CD4-positive, alpha-beta T cell treated with Interleukin-15 for 4 hours (primary cell): ENCODE measurements at places on chromosomes 5 and 9.

GRCh38 chr5:77944757-77945340 lies 168.7 kb upstream of the TBCA start:
- no peak for DNase-seq

GRCh38 chr5:67182301-67182790 lies 14.3 kb downstream of the CD180 start:
- DNase-seq: no peak

GRCh38 chr5:133773247-133774202 lies 161.2 kb upstream of the FSTL4 start:
- no peak for DNase-seq

GRCh38 chr5:96657068-96657467 lies 5.1 kb upstream of the CAST start:
- DNase-seq: peak; percentile 76

GRCh38 chr9:130892477-130893304 lies 3.9 kb downstream of the QRFP start:
- DNase-seq: no peak

- DNase-seq: peak; percentile 64
These were observed 116.8 kb downstream of the RGS3 start for GRCh38 chr9:113580041-113580953.

GRCh38 chr5:156879665-156880285 lies 29.7 kb downstream of the PPP1R2B start:
- DNase-seq: no peak

DNA sequence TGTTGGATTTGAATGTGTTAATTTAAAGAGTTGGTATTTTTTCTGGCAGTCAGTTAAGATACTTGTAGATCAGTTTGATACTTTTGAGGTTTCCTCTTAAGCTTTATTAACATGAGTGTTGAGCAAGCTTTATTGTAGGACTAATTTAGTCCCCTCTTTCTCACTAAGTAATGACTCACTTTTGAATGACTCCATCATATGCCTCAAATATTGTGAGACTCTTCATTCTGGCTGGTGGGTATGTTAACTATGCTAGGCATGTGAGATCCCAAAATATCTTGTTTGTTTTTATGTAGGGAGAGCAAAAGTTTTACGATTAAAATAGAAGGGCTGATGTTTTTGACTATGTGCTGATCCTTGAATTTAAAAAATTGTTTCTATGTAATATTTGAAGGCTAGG lies 355.7 kb downstream of the IZUMO3 start:
- no peak for DNase-seq

DNA sequence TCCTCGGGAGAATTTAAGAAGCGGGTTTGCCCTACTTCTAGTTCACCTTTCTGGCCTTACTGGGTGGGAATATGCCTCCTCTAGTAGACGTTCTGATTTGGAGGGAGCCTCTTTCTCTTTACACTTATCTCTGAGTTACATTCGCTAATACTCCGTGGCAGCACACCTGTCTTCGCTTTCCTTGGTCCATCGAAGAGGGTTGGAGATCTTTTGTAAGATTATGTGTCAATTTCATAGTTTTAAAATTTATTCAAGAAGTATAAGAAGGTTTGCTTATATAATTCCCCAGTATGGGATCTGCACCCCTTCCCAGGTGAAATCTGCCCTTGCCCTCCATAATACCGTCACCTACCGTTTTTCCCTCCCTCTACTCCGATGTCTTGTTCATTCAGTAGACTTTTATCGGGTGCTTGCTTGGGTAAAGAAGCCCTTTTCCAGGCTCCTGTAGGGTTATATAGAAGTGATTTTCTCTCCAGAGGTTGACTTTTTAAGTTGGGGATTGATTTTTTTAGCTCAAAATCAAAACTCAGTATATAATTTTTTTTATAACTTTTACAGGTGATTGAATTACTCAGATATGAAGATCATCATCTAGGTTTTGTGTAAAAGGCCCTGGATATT lies 1.1 kb downstream of the GPBP1 start:
- DNase-seq: peak; percentile 22

DNA sequence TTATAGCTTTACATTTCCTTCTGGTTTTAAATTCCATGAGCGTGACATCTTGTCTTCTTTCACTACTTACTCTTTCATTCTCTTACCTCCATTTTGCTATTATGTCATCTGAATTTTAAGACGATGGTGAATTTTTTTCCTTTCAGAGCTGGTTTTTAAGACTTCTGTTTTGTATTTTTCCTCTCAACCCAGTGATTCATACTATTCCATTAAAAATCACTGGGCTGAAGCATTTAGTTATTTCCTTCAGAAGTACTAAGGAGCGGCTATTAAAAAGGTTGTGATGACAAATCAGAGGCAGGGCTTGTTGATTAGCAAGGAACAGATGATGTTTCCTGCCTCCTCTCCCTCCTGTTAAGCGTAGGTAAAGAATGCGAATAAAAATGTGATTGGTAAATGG lies 16.5 kb downstream of the AGXT2 start:
- DNase-seq: no peak

GRCh38 chr5:127650649-127651048 lies 1.8 kb downstream of the CTXN3 start:
- DNase-seq: no peak

GRCh38 chr5:77725616-77726015 lies 50.5 kb downstream of the TBCA start:
- no peak for DNase-seq

DNA sequence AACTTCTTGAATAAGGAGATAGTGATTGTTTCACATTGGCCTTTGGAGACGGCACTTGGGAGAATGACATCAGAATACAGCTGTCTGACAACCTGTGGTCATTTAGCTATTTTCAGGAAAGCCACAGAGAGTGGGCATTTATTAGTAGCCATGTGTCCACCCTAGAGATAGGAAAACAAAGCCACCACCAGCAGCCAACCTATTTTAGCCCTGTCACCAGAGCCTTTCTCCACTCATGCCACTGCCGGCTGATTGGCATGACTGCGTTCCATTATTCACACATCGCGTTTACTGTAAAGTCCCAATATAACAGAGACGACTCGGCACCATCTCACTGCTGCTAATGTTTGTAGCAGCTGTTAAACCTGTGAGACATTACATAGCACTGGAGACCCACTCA lies 330.1 kb downstream of the NDUFS4 start:
- DNase-seq: no peak

DNA sequence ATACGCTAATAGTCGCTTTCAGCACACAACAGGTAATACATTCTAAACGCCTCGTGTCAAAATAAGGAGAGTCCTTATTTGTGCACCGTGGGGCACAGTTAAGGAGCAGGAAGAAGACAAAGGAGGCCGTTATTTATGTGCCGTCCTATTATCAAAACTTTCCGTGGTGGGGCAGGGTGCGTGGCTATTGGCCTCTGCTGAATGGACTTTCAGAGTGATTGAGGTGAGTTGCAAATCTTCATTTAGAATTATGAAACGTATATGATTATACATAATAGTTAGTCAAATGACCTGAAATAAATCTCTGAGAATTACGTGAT lies 833 bp downstream of the C5orf24 start:
- DNase-seq: peak; percentile 16

- no peak for DNase-seq
These were observed 127.2 kb upstream of the MARCHF11 start for GRCh38 chr5:16306812-16307211.
